CD4-positive, alpha-beta T cell (primary cell): ENCODE measurements at places on chromosomes 4 and X.

GRCh38 chr4:54840992-54841768 lies 183.4 kb downstream of the KIT start:
- DNase-seq, result no peak

DNA sequence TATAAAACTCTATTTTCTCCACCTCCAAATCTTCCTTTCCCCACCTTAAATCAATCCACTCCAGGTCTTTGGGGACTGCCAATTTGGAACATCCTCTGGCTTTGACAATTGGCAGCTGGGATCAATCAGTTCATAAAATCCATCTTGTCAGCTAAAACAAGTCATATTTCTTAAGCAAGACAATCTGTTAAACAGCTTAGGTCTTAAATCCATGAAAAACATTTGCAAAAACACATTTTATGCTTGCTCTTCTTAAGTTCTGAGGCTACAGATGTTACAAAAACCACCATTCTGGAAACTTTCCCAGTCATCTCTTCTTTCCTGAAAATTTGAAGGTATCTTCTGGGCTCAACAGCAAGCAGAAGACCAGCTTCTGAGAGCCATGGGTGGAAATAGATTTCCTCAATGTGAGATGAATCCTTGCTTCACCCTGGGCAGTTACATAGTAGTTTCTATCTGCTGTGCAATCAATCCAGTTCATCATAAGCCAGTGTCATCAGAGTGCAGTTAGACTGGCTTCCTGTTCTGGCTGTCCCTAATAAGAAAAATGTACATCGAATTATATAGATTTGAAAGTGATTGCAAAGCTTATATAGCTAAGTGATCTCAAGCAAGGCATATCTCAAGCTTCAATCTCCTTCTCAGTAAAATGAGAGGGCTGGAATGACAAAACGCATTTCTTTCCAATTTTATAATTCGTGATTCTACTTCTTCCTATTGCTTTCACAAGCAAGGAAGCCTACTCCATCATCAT lies 402.7 kb upstream of the INTU start:
- no peak for DNase-seq

DNA sequence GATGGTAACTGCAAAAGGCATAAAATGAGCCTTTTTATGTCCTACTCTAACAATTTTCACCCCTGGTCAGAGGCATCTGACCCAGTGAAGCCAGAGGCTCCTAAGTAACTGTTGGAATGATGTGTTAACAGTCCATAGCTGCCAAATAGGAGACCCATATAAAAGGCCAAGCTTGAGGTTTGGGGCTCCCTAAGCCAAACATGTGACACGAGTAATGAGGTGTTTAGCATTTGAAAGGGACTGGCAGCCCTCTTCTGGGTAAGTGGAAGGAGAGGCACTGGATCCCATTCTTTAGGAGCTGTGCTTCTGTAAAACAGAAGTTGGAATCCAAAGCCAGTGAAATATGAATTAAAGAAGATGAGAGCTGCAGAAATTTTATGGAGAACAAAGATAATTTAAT lies 100.6 kb upstream of the PNPLA4 start:
- DNase-seq, result no peak

DNA sequence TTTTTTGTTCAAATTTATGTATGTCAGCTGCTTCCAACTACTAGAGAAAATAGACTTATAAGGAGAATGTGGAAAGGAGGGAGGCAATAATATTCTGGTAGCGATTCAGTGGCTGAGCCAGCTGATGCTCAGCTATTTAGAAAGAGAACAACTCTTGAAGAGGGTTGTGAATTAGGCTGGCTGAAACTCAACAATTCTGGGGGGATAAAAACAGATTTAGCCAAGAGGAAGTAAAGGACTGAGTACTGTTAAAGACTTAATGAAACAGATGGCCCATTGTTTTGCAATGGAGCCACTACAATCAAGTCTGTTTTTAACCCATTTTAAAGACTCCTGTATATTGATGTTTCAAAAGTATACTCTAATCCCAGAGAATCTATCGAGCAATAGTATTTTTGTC lies 1058.9 kb downstream of the C4orf33 start:
- DNase-seq, result no peak
